Spinal cord (tissue), 10 donors: ENCODE measurements at places on chromosomes 16 and 17. TPM values are rescaled to one million over a fixed set of nuclear protein-coding genes. Genes with fewer than 3 reads are reported as not detected.

RASL10B gene
- 11.0 TPM for total RNA-seq

INTS2 gene
- 28.9 TPM for total RNA-seq

TRAPPC1 gene
- total RNA-seq: 21.5 TPM

GPRC5B gene
- total RNA-seq: 129 TPM

TBC1D3G gene
- not detected for total RNA-seq
